ENCODE measurements at places on chromosomes 1 and 21.

GRCh38 chr1:200290010-200290685 lies 119.7 kb downstream of the ZNF281 start:
- DNase-seq = no peak

DNA sequence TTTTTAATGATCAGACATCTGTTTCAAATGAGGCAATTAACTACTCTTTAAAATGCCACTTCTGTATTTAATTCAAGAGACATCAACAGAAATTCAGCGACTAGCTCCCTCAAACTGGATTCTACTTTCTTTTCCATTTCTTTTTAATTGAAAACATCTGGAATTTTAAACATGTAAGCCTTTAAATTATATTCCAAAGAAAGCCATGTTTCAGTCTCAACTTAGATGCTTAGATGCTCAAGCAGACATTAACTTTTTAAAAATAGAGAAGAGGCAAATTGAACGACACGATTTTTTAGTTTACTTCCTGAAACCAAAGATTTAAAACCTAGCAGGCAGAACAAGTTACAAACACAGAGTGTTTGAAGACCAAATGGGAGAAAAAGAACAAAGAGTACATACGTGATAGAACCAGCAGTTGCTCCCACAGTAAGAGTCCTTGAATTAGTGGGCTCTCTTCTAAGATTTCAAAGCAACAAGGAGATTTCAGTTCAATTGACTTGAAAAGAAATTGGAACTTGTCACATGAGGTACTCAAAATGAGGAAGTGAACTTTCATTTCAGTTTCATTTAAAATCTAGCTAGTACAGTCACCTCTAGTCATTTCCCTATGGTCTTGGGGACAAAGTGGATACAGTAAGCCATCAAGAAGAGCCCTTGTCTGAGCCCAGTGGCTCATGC lies at the start of gene CTSS:
TSS of gene CTSS (minus strand) at position 483 of the 681 bp plus-strand sequence. CDS start 1,015 bp downstream, outside the sequence.
- DNase-seq = no peak

DNA sequence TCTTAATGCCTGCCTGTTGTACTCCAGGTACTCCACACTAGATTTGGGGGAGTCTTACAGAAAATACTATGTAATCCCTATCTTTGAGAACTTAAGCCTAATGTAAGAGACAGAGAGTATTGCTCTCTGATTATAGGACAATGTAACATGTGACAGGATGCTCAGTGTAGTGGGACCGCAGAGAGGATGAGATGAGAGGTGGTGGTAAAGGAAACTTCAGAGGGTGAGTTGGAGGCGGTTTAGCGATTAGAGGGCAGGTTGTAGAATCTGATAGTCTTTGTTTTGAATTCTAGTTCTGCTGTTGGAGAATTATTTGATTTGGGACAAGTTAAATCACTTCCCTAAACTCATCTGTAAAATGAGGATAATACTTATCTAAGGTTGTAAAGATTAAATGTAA lies 5.4 kb downstream of the SOAT1 start:
- DNase-seq = no peak

GRCh38 chr1:116738673-116739370 lies 15.4 kb upstream of the CD2 start:
- DNase-seq = no peak

GRCh38 chr1:191260056-191260455 lies 782.4 kb upstream of the BRINP3 start:
- no peak for DNase-seq

DNA sequence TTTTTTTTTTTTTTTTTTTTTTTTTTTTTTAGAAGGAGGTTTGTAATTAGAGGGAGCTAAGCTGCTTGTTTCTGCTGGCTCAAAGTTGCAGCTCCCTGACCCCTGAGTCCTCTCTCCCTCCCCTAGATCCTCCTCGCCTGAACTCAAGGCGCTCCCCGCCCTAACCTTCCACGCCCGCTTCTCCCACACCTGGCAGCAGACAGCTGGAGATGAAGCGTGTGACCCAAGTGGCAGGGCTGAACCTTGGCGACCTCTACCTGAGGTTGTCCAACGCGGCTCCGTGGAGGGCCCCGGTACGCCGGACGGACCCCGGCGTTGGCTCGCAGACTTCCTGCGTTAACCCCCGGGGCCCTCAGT lies 795 bp downstream of the NGF start:
- no peak for DNase-seq

DNA sequence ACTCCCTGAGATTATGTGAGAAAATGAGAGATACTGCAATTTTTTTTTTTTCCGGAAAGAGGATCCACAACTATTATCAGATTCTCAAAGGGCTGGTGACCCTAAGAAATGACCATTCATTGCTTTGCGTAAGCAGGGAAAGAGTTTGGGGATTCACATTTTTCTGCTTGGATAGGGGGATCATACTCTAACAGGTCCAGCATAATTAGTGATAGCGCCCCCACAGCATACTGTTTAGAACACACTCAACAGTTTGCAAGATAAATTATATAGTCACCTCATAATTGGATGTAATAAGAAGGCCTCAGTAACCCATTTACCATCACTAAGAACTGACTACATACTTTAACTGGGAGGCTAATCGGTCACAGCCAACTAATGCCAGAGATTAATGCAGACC lies 1.9 kb downstream of the CCT3 start:
- no peak for DNase-seq

- DNase-seq = no peak
Observed at GRCh38 chr1:64196074-64196870, 7.2 kb upstream of the UBE2U start.

DNA sequence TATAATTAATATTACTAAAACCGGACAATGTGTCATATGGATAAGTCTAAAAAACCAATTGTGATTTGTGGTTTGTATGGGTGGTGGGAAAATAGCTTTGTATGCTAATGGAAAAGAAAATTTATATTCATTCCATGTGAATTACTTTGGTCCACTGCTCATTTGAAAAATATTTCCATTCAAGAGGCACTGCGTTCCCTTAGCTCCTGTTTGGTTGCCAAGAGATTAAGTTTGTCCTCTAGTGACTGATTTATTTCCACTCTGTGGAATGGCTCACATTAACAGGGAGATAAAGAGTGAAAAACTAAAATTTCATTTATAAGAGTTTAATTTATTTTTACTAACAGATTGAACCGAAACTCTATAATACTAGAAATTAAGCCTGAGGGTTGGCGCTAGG lies 744.1 kb upstream of the CHRM3 start:
- peak; percentile 34 for DNase-seq
